ENCODE measurements at places on chromosomes 16 and 17. TPM values are rescaled to one million over a fixed set of nuclear protein-coding genes. Genes with fewer than 3 reads are reported as not detected.

CHRNB1 gene
- total RNA-seq: 7.7 TPM

SHISA6 gene
- not detected for total RNA-seq

SDR42E2 gene
- total RNA-seq: 0.12 TPM

CNGB1 gene
- not detected for total RNA-seq

PRSS22 gene
- 0.24 TPM for total RNA-seq

APPBP2 gene
- 31.0 TPM for total RNA-seq

RAMP2 gene
- total RNA-seq: not detected

KRTAP4-6 gene
- total RNA-seq: not detected

KRT33A gene
- not detected for total RNA-seq

KRT28 gene
- not detected for total RNA-seq

ZNF23 gene
- 8.5 TPM for total RNA-seq

TPSB2 gene
- not detected for total RNA-seq

PRR35 gene
- total RNA-seq: not detected

SP6 gene
- total RNA-seq: 0.12 TPM

TMC7 gene
- not detected for total RNA-seq

HASPIN gene
- 22.0 TPM for total RNA-seq

NME3 gene
- total RNA-seq: 53.0 TPM

CASKIN1 gene
- total RNA-seq: 0.83 TPM

BICDL2 gene
- 0.46 TPM for total RNA-seq
